ENCODE measurements at places on chromosomes 13 and 19.

GRCh38 chr13:45564133-45564776, 51.3 kb downstream of the ERICH6B start:
- H3K27me3 ChIP-seq = no peaks in the 10 kb centered on the region
- no peaks in the 10 kb centered on the region for H3K4me1 ChIP-seq
- DNase-seq = no peak
- no peaks in the 10 kb centered on the region for H3K36me3 ChIP-seq

- no peaks in the 10 kb centered on the region for H3K4me1 ChIP-seq
- H3K27me3 ChIP-seq = peaks cover 27% of the 10 kb centered on the region
- H3K4me3 ChIP-seq = no peak overlapping the region
Measured at GRCh38 chr19:4234862-4235201, 5.5 kb downstream of the EBI3 start.

- H3K4me1 ChIP-seq = no peaks in the 10 kb centered on the region
- H3K27ac ChIP-seq = no peak overlapping the region
- no peak overlapping the region for H3K4me3 ChIP-seq
- H3K27me3 ChIP-seq = no peaks in the 10 kb centered on the region
- H3K36me3 ChIP-seq = no peaks in the 10 kb centered on the region
Measured at GRCh38 chr13:25440061-25440460, 68.3 kb downstream of the ATP8A2 start.

DNA sequence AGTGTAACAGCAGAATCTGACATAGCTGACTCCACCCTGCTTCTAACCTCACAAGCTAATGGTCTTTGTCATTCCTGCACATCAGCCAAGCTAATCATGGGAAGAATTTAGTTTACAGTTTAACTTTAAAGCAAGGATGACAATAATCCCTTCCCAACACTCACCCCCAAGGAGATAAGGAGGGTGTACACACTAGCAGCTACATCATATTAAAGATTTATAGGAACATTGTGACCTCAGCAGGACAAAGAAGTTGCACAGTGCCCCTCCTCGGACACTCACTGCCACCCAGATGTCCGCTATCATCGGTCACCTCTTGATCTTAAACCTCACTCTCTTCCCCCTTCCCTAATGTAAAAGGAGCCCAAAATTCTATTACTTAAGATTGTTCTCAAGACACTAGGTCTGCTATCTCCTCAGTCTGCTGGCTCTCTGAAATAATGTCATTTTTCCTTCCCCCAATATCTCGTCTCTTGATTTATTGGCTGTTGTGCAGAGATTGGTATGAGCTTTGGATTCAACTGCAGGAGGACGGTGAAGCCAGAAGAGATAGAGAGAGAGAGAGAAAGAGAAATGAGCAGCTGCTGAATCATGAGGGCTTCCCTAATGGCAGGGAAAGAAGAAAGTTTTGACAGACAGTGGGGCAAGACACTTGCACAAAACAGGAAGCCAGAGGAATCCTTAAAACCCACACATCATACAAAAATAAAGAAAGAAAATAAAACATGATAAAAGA, 17.5 kb upstream of the FFAR2 start:
- H3K4me3 ChIP-seq = no peak overlapping the region
- H3K4me1 ChIP-seq = peaks cover 7% of the 10 kb centered on the region
- DNase-seq = no peak
- H3K27me3 ChIP-seq = no peaks in the 10 kb centered on the region

GRCh38 chr13:44273991-44274770, 99.4 kb upstream of the SERP2 start:
- no peaks in the 10 kb centered on the region for H3K27me3 ChIP-seq
- peaks cover 24% of the 10 kb centered on the region for H3K4me1 ChIP-seq
- DNase-seq = no peak
- H3K27ac ChIP-seq = peak overlapping the region; percentile 78
- no peaks in the 10 kb centered on the region for H3K36me3 ChIP-seq
- no peak overlapping the region for H3K4me3 ChIP-seq

GRCh38 chr19:19655051-19655594, 8.4 kb downstream of the ATP13A1 start:
- peaks cover 71% of the 10 kb centered on the region for H3K36me3 ChIP-seq
- no peak overlapping the region for H3K4me3 ChIP-seq
- no peaks in the 10 kb centered on the region for H3K4me1 ChIP-seq
- no peaks in the 10 kb centered on the region for H3K27me3 ChIP-seq
- DNase-seq = no peak
- H3K27ac ChIP-seq = no peak overlapping the region

GRCh38 chr19:33419788-33420130, 46.2 kb downstream of the CEBPG start:
- H3K4me3 ChIP-seq = no peak overlapping the region
- H3K4me1 ChIP-seq = no peaks in the 10 kb centered on the region
- DNase-seq = no peak

- no peak for DNase-seq
- no peaks in the 10 kb centered on the region for H3K4me1 ChIP-seq
- H3K36me3 ChIP-seq = no peaks in the 10 kb centered on the region
- no peak overlapping the region for H3K4me3 ChIP-seq
- no peaks in the 10 kb centered on the region for H3K27me3 ChIP-seq
Measured at GRCh38 chr19:10344780-10345179, 5.4 kb upstream of the ICAM3 start.

- H3K27me3 ChIP-seq = no peaks in the 10 kb centered on the region
- no peaks in the 10 kb centered on the region for H3K36me3 ChIP-seq
- H3K4me1 ChIP-seq = no peaks in the 10 kb centered on the region
Measured at GRCh38 chr19:32824191-32824751, 45.3 kb downstream of the SLC7A9 start.

GRCh38 chr13:28147495-28147894, 9.2 kb downstream of the PAN3 start:
- peaks cover 9% of the 10 kb centered on the region for H3K4me1 ChIP-seq
- H3K36me3 ChIP-seq = no peaks in the 10 kb centered on the region
- H3K27ac ChIP-seq = no peak overlapping the region
- DNase-seq = no peak

GRCh38 chr13:33202644-33203169, 82.8 kb downstream of the STARD13 start:
- no peak for DNase-seq
- H3K36me3 ChIP-seq = no peaks in the 10 kb centered on the region
- H3K4me1 ChIP-seq = peaks cover 14% of the 10 kb centered on the region

GRCh38 chr13:51786425-51787265, 17.3 kb downstream of the DHRS12 start:
- no peaks in the 10 kb centered on the region for H3K27me3 ChIP-seq
- no peak overlapping the region for H3K4me3 ChIP-seq
- H3K4me1 ChIP-seq = no peaks in the 10 kb centered on the region
- H3K27ac ChIP-seq = peak overlapping the region; percentile 35
- no peak for DNase-seq

GRCh38 chr13:90645582-90645981, 701.9 kb upstream of the MIR17HG start:
- no peaks in the 10 kb centered on the region for H3K36me3 ChIP-seq
- H3K27me3 ChIP-seq = no peaks in the 10 kb centered on the region
- no peaks in the 10 kb centered on the region for H3K4me1 ChIP-seq
- no peak overlapping the region for H3K4me3 ChIP-seq
- DNase-seq = no peak
- H3K27ac ChIP-seq = no peak overlapping the region

- no peaks in the 10 kb centered on the region for H3K27me3 ChIP-seq
- no peaks in the 10 kb centered on the region for H3K36me3 ChIP-seq
- DNase-seq = peak; percentile 15
Measured at GRCh38 chr19:12364391-12365235, 870 bp downstream of the ZNF442 start.

DNA sequence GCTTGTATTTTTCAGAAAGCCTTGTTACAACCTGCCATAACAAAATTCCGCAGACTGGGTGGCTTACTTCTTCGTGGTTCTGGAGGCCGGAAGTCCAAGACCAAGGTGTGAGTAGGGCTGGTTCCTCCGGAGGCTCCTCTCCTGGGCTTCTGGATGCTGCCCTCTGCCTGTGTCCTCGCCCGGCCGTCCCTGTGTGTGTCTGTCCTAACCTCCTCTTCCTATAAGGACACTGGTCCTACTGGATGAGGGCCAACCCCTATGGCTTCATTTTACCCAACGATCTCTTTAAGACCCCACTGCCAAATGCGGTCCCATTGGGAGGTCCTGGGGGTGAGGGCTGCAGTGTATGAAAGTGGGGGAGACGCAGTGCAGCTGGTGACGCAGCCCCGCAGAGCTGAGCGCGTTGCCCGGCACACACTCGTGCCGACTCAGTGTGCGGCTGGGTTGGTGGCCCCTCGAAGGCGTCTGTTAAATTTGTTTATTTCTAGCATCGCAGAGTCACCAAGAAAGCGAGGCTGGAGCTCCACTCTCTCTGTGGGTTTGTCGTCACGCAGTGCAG, 116.7 kb downstream of the SOX1 start:
- H3K27ac ChIP-seq = no peak overlapping the region
- H3K4me1 ChIP-seq = no peaks in the 10 kb centered on the region
- no peaks in the 10 kb centered on the region for H3K36me3 ChIP-seq
- DNase-seq = no peak

DNA sequence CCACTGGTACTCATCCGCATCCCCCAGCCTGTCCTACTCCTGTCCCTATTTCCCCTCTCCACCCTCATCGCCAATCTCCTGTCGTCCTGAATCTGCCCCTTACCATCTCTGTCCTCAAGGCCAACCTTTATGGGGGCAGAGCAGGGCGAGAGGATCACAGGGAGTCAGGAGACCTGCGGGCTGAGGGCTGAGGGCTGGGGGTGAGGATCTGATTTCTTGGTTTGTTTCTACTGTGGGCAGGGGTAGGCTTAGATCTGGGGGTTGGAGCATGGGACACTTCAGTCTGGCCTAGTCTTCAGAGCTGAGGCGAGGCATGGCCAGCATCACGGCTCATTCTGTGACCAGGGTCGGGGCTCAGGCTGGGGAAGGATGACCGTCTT, 16.5 kb upstream of the ERCC1 start:
- H3K27me3 ChIP-seq = no peaks in the 10 kb centered on the region
- H3K27ac ChIP-seq = peak overlapping the region; percentile 90
- peaks cover 11% of the 10 kb centered on the region for H3K4me1 ChIP-seq
- DNase-seq = no peak
- no peaks in the 10 kb centered on the region for H3K36me3 ChIP-seq

DNA sequence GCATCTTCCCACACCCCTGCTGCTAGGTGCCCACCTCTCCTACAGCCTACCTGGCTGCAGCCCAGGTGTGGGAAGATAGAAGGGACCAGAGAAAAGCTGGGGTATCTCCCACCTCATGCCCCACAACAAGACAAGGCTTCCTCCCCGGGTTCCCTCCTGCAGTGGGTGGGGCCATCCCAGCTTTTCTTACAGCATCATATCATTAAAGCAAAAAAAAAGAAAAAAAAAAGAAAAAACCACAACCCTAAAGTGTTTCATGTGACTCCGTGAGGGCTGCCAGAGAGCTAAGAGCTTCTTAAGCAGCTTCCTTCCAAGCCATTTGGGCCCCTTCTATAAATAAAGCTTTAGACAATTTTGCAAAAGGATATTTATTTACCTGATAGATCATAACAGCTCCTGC, 455.4 kb upstream of the TSHZ3 start:
- H3K36me3 ChIP-seq = no peaks in the 10 kb centered on the region
- no peaks in the 10 kb centered on the region for H3K27me3 ChIP-seq
- H3K4me3 ChIP-seq = no peak overlapping the region
- H3K4me1 ChIP-seq = no peaks in the 10 kb centered on the region
- DNase-seq = no peak

DNA sequence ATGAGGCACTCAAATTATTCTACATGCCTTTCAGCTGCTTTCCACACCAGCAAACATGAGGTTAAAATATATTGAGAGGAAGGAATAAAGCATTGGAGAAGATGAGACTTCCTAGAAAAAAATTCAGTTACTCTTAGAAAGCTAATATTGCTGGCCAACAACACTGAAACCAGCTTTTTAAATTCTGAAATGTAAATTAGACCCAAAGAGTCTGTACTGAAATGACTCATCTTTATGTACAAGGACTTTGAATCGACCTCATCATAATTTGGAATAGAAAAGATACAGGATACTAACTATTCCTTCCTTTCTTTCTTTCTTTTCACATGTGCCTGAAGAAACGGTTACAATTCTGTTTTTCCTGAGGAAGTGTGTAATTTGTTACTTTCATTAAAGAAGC, 6.5 kb upstream of the HSPH1 start:
- no peak overlapping the region for H3K27ac ChIP-seq
- no peaks in the 10 kb centered on the region for H3K36me3 ChIP-seq
- DNase-seq = no peak
- H3K27me3 ChIP-seq = no peaks in the 10 kb centered on the region
- no peak overlapping the region for H3K4me3 ChIP-seq
- no peaks in the 10 kb centered on the region for H3K4me1 ChIP-seq
